ENCODE measurements at places on chromosomes 11 and 22.

- no peak for DNase-seq
These were observed 1296.6 kb downstream of the BRD1 start for GRCh38 chr22:48531108-48531507.

- DNase-seq, result no peak
These were observed 18.3 kb downstream of the KMT5B start for GRCh38 chr11:68194675-68195294.

DNA sequence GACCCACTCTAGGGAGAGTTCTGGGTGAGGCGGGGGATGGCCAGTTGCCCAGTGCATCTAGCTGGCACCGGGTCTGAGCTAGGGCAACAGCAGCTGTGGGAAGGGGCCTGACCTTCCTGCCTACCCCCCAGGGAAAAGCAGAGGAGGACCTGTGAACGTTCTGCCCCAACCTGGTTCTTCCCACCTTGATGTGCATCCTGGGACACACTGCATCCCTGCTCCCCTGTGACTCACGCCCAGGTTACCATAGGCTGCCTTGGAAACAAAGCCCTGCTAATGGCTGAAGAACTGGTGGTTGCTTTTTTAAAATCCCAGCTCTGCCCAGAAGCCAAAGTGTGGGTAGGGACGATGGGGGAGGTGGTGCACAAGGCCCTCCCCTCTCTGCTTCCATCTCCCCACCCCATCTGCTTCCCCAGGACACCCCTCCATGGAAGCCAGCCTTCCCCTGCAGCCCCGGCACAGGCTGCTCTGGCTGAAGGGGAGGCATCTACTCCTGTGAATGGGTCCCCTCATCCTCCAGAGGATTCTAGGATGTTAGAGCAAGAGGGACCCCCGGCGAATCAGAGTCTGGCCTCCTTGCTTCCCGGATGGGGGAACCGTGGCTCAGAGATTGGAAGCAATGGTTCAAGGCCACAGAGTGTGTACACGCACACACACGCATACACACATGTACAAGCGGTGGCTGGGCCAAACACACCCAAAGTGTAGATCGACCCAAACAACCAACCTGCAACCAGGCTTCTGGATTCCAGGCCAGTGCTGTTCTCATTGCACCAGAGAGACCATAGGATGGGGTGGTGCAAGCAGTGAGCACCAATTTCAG lies 7.6 kb upstream of the C11orf96 start:
- DNase-seq, result no peak

- DNase-seq, result no peak
These were observed 35.1 kb downstream of the NRXN2 start for GRCh38 chr11:64687643-64688533.

DNA sequence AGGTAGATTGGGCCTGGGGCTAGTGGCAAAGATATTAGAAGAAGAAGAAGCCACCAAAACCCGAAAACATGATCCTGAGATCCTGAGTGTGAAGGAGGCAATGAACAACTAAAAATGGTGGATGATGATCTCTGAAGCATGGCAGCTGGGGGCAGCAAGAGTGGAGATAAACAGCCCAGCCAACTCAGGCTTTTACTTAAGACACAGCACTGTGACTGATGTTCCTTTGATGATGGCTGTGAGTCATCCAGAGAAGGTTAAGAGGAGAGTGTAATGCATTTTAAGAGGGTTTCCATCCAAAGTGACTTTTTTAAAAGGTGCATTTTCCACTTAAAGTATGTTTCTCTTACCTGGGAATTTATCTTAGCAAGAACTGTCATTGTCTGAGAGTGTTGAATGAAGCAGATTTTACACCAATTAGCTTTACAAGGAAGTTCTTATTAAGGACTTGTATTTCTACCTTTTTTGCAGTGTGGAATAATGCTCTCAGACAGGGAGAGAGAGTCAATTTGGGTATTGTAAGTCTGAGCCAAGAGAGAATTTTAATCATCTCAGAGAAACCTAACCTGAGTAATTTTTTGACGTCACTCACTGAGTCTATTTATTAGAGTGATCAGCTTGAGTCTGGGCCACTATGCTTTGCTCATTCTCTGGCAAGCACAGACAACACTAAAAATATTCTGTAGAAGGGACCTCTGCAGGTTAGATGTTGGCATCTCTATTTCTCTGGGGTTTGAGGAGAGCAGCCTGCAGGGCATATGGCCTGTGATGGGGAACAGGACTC lies 14.1 kb upstream of the CALCB start:
- no peak for DNase-seq

- DNase-seq, result no peak
These were observed 5.4 kb downstream of the SLC25A45 start for GRCh38 chr11:65377036-65377435.

- no peak for DNase-seq
These were observed 9.6 kb upstream of the SCGB2A2 start for GRCh38 chr11:62260261-62260953.

DNA sequence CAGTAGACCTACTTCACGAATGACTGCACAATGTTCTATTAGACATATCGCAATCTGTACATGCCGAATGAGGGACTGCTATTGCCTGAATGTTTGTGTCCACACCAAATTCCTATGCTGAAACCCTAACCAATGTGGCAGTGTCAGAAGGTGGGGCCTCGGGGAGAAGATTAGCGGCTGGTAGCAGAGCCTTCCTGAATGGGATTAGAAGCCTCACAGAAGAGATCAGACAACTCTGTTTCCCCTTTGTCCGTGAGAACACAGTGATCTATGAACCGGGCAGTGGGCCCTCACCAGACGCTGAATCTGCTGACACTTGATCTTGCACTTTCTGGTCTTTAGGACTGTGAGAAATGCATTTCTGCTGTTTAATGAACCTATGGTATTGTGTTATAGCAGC lies 33.1 kb downstream of the LRFN4 start:
- DNase-seq, result no peak

- DNase-seq, result no peak
These were observed 55.7 kb downstream of the PTPRJ start for GRCh38 chr11:48036011-48036410.

DNA sequence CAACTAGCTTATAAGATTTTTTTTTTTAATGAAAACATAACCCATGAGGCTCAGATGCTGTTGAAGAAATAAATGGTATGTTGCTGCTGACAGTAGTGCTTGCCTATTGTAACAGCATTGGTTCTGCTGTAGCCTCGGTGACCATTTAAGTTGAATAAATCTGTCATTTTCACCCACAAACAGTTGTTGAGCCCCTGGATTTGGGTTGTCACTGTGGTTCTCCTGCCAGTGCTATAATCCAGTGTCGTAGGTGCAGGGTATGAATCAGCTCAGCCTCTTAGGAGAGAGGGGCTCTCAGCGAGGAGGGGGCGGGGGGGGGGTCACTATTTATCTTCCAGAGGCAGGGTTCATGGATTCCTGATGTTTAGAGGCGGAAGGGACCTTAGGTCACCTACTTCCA lies 49.9 kb upstream of the HORMAD2 start:
- DNase-seq, result no peak

DNA sequence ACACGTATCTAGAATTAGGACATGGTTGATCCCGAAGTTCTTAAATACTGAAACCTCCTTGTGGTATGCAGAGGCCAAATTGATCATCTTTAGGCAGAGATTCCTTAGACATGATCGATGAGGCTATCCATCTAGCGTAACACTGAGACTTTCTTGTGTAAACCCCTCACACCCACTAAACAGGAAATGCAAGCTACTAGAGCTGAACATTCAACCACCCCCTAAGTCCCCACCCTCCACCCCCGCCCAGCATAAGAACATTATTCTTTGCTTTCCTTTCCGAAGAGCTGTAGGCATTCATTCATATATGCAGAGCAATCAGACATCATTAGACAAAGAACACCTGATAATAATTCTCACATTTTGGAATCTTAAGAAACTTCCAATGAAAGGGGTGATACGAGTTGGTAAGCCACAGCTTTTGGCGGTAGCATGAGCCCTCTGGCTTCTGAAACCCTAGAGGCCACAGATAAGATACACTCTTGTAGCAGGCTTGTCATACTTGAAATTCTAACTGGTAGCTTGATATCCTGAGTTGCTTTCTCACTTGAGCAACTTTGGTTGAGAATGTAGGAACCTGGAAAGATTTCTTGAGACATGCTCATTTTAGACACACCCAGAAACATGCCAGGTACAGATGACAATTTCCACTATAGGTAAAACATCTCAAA lies 42.2 kb downstream of the FLI1 start:
- DNase-seq, result no peak

- no peak for DNase-seq
These were observed 7.4 kb upstream of the NPTXR start for GRCh38 chr22:38850941-38851849.

GRCh38 chr11:106552694-106553203 lies 465.5 kb downstream of the GUCY1A2 start:
- no peak for DNase-seq

DNA sequence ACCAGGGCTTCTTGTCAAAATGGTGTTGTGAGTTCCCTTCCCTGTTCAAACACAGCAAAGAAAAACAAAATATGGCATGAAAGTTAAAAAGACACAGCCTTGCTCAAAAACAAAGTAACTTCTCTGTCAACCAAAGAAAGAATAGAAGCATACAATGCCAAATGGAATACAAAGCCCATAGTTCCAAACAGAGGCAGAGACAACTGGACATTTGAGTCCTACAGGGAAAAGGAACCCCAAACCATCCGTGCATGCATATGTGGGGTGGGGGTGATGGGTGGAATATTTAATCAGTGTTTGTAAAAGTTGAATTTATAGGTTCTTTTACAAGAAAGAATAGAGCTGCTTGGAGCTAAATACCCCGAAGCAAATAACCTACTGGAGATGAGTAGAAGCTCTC lies 218.7 kb downstream of the FAM76B start:
- DNase-seq, result no peak

DNA sequence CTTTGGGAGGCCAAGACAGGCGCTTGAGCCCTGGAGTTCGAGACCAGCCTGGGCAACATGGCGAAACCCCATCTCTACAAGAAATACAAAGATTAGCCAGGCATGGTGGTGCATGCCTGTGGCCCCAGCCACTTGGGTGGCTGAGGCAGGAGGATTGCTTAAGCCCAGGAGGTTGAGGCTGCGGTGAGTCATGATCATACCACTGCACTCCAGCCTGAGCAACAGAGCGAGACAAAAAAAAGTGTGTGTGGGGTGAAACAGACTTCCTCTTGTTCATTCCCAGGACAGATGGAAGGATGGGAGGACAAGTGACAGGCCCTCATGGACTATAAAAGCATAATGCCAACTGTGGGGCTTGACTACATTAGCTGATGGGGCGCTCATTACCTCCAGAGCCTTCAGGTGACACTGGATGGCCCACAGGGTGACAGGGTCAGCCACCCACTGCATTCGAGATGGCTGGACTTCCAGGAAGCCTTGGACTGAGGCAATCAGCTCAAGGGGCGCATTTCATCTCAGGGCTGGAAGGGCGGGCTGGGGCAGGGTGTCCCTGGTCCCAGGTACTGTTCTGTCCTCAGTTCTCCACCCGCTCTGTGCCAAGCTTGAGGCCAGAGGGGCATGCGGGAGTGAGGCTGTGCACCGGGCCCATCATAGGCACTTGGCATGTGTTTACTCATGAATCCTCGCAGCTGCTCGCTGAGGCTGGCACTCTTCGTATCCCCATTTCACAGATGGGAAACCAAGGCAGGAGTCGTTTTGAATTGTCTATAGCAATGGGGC lies 12.5 kb downstream of the NPTXR start:
- no peak for DNase-seq

DNA sequence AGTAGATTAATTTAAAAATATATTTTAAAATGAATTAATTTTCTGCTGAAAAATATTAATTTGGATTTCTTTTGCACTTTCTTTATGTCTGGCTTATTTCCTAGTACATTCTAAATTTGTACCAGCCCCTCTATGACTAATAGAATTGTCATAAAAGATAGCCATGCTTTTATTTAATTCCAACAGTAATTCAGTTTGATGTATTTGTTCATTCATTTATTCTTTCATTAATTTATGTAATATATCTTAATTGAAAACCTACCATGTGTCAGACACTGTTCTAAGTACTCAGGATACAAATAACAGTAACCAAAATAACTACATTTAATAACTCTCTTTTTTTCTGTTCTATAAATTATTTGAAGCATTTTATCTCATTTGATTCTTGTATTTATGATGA lies 264.0 kb upstream of the CCDC179 start:
- DNase-seq, result no peak

- no peak for DNase-seq
These were observed 56.2 kb downstream of the GGTLC2 start for GRCh38 chr22:22700631-22701030.

DNA sequence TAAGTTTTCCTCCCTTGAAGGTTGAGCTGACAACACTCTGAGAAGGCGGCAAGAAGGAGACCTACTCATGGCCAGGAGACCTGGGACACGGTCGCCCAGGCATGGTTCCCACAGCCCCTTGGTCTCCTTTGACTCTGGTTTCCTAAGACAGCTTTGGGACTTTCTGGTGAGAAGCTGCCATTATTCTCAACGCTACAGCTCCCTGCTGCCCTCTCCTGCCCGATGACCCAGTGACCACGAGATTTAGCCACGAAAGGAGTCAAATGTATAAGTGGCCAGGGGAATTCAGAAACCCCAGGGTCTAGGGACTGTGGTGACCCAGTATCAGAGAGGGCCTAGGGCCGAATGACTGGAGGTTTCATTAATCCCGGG lies 699 bp upstream of the SDF2L1 start:
- no peak for DNase-seq

DNA sequence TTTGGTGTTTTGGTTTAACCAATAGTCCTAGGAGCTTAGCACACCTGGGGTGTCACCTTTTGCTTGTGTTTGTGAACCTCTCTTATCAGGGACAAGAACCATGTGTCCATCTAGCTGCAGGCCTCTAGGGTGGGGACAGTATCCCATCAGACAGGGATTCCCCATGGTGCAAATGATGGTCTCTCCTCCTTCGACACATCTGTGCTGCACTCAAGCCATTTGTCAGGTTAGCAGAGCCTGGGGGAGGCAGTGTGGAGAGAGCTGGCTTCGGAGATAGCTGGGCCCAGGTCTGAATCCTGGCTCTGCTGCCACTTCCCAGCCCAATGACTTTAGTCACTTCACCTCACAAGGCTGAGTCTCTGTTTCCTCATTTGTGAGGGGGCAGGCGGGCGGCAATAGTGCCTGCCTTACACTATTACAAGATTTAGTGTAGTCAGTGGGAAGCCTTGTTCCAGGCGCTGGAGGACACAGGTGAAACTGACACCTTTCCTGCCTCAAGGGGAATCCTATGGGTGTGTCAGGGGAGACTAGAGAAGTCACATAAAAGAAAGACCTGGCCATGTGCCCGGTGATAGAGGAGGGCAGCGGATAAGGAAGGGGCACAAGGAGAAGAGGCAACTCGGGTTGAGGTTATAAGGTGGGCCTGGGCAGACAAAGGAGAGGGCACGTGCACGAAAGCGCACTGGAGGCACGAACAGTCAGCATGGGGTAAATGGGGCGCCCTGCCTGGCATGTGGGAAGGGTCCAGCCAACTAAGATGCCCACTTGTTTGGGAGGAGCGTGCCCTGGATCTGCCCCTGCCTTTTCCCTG lies 12.6 kb downstream of the KLHL35 start:
- no peak for DNase-seq

DNA sequence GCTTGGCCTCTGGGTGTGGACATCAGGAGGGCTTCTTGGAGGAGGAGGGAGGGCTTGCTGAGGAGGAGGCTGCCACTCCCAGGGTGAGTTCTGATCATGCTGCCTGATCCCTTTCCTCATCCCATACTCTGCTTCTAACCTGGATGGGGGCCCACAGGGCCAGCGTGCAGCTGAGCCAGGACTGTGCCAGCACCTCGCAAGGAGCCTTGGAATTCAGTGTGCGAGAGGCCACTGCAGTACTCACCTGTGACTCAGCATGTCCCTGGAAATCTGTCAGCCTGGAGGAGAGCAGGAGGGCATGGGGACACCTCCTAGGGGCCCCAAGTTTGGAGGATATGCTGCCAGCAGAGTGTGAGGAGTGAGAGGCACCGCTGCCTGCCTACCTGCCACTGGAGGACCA lies 4.2 kb upstream of the GAB4 start:
- DNase-seq, result no peak

Data from activated CD8-positive, alpha-beta memory T cell treated with anti-CD3 and anti-CD28 coated beads for 1 hour (primary cell).